ENCODE measurements at places on chromosomes 7 and 10. TPM values are rescaled to one million over a fixed set of nuclear protein-coding genes. Genes with fewer than 3 reads are reported as not detected.

The OR2A1 gene
- total RNA-seq: 0.17 TPM

The CDNF gene
- total RNA-seq: 1.5 TPM

DNA sequence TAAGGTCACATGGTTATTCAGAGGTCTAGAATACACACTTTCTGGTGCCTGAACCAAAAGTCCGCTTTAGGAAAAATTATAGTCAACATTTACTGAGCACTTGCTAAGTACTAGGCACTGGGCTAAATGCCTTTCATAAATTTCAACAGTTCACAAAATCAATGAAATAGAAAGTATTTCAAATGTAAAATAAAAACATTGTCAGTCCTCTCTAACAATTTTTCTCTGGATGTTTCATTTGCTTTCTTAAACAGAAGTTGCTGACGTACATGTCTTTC is 61.7 kb downstream of the HHEX start:
- no peak for DNase-seq

GRCh38 chr10:99993701-99994689 is 15.8 kb downstream of the DNMBP start:
- no peak for DNase-seq

GRCh38 chr7:98119256-98119918 is 12.7 kb downstream of the LMTK2 start:
- peak; percentile 72 for DNase-seq

DNA sequence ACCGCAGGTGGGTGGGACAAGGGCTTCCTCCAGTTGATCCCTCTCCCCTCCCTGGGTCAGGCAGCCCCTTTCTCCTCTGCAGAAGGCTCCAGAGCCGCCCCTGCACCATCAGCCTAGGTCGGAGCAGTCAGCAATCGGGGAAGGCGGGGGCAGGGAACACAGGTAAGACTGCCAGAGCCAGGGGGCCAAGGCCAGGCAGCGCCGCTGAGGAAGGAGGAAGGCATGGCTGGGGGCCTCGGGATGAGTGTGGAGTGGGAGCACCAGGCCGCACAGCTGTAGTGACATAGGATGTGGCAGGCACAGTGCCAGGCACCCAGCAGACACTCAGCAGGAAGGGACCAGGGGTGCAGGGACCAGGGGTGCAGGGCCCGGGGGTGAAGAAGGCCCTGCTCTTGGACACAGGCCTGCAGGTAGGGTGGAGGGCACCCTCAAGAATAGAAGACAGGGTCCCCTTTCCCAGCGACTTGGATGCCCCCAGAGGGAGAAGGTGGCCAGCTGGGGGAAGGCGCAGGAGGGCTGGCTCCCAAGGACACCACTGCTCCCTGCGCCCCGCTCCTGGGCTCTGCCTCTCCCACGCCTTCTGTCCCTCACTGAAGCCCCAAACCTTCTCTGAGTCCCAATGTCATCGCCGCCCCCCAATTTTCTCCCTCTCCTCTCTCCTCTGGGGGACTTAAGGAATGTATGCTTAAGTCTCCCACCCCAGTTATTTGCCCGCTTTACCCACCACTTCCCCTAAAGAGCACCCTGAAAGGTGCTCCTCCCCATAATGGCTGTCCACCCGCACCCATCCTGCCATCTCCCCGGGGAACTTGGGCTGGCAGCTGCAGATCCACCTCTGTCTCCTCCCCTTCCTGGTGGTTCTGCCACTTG is 38.5 kb downstream of the CAMK2B start:
- no peak for DNase-seq

GRCh38 chr7:107889992-107890391 is 991 bp upstream of the DLD start:
- no peak for DNase-seq

DNA sequence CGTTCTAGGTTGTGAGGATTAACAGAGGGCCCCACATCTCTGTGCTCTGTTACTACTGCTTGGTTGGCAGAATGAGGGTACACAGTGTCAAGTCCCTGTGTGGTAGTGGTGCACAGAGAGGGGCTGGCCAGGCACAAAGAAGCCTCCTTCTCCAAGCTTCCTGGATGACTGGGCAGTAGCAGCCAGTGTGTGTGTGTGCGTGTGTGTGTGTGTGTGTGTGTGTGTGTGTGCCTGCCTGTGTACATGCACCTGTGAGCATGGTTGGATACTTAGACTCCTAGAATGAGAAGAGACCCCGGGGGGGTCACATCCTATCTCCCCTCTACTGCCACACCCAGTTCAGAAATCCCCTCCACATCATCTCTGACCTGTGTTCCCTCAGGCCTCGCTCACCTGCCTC is 146.7 kb upstream of the UNC5B start:
- DNase-seq: no peak

- no peak for DNase-seq
Measured at GRCh38 chr7:71308096-71308495, 176.2 kb downstream of the GALNT17 start.

Measured in mammary epithelial cell (primary cell).